Mucosa of gallbladder (tissue), 1 donor: ENCODE measurements at places on chromosomes 16 and 17. TPM values are rescaled to one million over a fixed set of nuclear protein-coding genes. Genes with fewer than 3 reads are reported as not detected.

DNA sequence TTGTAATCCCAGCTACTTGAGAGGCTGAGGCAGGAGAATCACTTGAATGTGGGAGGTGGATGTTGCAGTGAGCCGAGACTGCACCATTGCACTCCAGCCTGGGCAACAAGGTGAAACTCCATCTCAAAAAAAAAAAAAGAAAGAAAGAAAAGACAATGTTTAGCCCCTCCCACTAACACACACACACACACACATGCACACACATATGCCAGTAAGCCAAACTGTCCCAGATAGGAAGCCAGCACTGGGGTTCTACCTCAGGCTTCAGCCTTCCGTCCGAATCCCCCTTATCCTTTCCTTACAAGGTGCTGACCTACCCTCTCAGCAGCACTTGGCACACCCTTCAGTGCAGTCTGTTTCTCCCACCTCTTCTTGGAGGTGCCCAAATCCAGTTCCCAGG, 8.7 kb upstream of the KCNH6 start:
- DNase-seq = no peak

DNA sequence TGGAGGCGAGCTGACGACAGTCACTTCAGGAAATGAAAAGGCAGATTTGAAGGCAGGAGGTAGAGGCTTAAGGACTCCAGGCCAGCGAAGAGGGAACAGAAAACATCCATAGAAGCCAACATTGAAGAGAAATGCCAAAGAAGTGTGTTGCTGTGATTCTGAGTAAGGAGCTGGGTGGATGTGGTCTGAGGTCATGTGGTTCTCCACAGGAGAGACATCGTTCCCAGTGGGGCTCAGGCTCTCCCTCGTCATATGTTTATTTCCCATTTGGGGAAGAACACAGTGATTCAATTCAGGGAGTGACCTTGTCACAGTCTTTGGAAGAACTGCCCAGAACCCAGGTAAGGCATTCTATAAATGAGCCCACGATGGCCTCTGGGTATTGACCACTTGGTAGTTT, 6.6 kb upstream of the PMP22 start:
- no peak for DNase-seq

- no peak for DNase-seq
Observed at GRCh38 chr16:3732171-3732570, 14.8 kb upstream of the TRAP1 start.

DNA sequence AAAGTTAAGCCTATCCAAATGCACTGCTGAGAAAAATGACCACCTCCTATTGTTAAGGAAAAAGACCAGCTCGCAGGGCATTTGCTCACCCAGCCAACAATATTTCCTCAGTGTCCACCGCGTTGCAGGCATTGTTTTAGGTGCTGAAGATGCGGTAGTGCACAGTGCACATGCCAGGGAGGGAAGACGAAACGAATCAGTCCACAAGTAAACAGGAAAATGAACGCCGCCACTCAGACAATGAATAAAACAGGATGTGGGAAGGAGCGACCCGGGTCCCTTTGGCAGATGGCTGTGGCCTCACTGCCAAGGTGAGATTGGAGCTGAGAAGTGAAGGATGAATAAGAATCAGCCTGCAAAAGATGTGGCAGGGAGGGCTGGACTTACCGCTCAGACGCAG, 249.2 kb downstream of the FOXL1 start:
- no peak for DNase-seq

- DNase-seq = no peak
Observed at GRCh38 chr16:17454162-17454730, 16.5 kb downstream of the XYLT1 start.

GRCh38 chr17:15914400-15915170, 30.3 kb upstream of the ADORA2B start:
- DNase-seq = no peak

DNA sequence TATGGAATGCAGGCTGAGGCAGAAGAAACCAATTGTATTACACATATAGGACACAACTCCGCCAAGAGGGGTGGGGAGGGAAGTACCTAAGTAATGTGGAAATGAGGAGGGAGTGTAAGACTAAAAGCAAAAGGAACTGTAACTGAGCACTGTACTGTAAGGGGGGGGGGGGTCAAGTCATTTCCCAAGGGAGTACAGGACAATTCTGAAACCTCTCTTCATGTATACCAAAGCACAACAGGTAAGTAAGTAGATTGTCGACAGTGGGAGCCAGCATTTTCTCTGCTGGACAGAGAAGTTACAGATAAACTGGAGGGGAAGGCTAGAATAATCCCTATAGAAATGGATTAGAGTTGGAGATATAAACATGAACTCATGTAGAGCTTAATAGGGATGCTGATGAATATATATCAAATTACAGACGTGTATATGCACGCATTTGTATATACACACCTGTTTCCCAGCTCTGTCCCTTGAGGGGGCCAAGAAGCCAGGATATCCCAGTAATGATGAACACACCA, 6.4 kb downstream of the USP22 start:
- no peak for DNase-seq

- no peak for DNase-seq
Observed at GRCh38 chr17:63126607-63127006, 160.6 kb downstream of the TANC2 start.

DNA sequence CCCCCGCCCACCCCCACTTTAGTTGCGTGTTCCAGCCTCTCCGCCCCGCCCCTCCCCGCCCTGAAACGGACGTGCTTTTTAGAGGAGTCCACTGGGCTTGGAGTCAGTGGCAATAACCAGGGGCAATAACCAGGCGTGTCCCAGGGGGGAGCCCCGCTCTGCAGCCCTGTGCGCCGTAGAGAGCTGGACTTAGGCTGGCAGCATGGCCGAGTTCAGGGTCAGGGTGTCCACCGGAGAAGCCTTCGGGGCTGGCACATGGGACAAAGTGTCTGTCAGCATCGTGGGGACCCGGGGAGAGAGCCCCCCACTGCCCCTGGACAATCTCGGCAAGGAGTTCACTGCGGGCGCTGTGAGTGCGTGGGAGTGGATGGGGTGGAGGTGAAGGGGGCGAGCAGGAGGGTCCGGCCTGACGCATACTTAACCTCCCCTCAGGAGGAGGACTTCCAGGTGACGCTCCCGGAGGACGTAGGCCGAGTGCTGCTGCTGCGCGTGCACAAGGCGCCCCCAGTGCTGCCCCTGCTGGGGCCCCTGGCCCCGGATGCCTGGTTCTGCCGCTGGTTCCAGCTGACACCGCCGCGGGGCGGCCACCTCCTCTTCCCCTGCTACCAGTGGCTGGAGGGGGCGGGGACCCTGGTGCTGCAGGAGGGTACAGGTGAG, at the start of gene ALOX15B:
Gene ALOX15B (plus strand): TSS at position 106 of the 657 bp plus-strand sequence. CDS start 97 bp downstream, at position 203.
- DNase-seq = no peak

GRCh38 chr17:79721993-79722671, 8.6 kb upstream of the ENPP7 start:
- no peak for DNase-seq

DNA sequence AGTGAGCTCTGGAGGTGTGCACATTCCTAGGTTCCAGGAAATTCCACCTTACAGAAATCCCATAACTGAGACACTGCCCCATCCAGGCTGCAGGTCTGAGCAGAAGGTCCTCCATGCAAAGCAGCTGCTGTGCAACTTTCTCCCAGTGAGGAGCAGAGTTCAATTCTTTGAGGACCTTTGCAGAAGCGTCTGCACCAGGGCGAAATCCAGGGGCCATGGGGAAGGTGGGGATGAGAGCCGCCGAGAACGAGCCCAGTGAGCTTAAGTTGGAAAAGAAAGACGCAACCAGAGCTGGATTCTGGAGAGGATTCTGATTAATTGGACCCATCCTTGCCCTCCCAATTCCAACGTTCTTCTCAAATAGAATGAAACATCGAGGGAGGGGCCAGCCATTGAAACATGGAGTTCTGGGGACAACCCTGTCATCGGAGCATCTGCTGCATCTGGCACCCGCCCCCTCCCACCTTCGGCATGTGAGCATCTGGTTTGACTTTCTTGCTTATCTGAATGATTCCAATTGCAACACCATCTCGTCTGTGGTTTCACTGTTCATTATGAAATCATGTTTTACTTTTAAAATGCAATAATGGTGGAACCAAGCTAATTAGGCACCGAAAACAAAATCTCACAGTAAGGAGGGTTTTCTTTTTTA, 190.6 kb upstream of the FOXF1 start:
- no peak for DNase-seq

- no peak for DNase-seq
Observed at GRCh38 chr16:54158986-54159385, 127.6 kb downstream of the IRX3 start.

DNA sequence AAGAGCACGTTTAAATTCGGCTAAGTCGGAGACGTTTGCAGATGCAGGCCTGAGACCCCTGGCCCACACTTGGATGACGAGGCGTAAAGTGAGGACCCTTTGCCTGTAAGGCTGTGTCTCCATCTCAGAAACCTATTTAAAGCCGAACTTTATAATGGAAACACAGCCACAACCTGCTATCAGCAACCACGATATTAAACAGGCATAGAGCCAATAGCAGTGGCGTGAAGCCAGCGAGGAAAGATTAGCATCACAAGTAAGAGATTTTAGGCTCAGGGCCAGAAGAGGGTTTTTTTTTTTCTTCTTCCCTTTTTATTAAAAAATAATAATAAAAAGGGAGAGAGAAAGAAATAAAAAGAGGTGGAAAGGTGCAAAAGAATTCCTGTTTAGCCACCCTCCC, 111.3 kb upstream of the NOL11 start:
- peak; percentile 74 for DNase-seq

- DNase-seq = no peak
Observed at GRCh38 chr17:20053361-20053964, 44.3 kb downstream of the SPECC1 start.

GPR142 gene
- 0.20 TPM for total RNA-seq

SP6 gene
- total RNA-seq = 0.14 TPM

SHCBP1 gene
- total RNA-seq = 0.92 TPM

ATP2A1 gene
- total RNA-seq = 0.83 TPM
